ENCODE measurements at places on chromosomes 5 and 9.

DNA sequence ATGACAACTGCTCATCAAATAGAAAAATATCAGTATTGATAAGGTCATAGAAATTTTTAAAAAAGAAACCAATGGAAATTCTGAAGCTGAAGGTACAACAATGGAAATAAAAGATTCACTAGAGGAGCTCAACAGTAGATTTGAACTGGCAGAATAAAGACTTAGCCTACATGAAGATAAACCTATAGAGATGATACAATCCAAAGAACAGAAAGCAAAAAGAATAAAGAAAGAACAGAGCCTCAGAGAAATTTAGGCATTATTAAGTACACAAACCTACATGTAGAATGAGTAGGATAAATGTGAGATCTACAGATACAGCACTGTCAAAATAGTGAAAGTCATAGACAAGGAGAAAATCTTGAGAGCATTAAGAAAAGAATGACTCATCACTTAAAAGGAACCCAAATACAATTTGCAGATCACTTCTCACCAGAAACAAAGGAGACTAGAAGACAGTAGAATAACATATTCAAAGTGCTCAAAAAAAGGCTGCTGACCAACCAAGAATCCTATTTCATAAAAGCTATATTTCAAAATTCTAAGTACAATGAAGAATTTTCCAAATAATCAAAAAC is 47.8 kb upstream of the HTR4 start:
- no peak for DNase-seq

GRCh38 chr5:165626161-165626560 is 2120.7 kb downstream of the MAT2B start:
- no peak for DNase-seq

DNA sequence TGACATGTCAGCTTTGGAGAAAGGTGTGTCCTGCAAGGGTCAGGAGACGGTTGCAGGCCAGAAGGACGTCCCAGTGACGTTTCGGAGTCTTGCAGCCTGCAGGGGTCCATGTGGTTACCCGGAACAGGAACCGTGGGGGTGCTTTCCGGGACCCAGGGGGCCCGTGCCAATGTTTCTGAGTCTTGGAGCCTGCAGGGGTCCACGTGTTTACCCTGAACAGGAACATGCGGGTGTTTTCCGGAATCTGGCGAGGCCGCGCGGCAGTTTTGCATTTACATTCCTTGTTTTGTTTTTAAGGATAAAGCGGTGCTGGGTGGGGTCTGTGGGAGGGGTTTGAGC is 30.6 kb downstream of the NKD2 start:
- no peak for DNase-seq

- peak; percentile 70 for DNase-seq
These were observed 1.1 kb downstream of the NFIB start for GRCh38 chr9:14312719-14313377.

DNA sequence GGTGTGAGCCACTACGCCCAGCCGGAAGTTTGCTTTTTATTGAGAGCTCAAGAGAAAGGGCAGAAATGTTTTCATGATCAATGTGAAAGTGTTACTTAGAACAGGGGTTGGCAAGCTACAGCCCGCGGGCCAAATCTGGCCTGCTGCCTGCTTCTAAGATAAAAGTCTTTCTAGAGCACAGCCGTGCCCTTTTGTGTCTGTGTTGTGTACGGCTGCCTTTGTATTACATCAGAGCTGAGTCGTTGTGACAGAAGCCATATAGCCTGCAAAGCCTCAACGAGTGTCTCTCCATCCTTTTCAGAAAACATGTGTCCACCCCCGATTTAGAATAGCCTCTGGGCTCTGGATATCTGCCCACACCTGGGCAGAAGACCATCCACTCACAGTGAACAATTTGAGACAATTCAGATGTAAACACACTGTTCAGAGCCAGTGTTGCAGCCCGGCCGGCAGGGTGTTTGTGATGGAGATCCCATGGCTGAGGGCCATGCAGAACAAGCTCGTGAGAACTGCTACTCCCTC is 28.8 kb downstream of the AK8 start:
- DNase-seq, result peak; percentile 21

Data from tongue (tissue), 3 donors.